Natural killer cell (primary cell): ENCODE measurements at places on chromosomes 12 and 14.
A peak's percentile ranks its signal among the peaks of the same experiment; 100 is the strongest.

GRCh38 chr12:51752234-51752889 lies 96.2 kb downstream of the FIGNL2 start:
- no peaks in the 10 kb centered on the region for H3K36me3 ChIP-seq
- no peak overlapping the region for H3K27ac ChIP-seq
- H3K4me1 ChIP-seq, result no peaks in the 10 kb centered on the region
- H3K4me3 ChIP-seq, result no peak overlapping the region
- H3K27me3 ChIP-seq, result no peaks in the 10 kb centered on the region
- no peak for DNase-seq

DNA sequence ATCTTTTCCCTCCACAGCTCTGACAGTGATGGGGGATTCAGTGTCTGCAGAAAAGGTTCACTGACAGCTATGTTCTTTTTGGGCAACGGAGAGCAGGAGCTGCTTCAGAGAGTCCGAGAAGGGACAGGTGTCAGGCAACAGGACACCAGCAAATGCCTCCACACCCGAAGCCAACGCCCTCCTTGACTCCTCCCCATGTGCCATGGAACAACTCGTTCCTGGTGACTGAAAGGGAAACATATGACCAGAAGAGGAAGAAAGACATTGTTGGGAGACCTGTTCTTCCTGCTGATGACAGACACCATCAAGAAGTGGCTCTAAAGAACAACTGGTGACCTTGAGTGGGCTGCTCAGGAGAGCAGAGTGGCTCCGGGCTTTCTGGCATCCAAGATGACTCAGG lies 172.3 kb upstream of the NOS1 start:
- no peak overlapping the region for H3K4me3 ChIP-seq
- H3K4me1 ChIP-seq, result no peaks in the 10 kb centered on the region
- H3K27ac ChIP-seq, result no peak overlapping the region
- H3K36me3 ChIP-seq, result no peaks in the 10 kb centered on the region

DNA sequence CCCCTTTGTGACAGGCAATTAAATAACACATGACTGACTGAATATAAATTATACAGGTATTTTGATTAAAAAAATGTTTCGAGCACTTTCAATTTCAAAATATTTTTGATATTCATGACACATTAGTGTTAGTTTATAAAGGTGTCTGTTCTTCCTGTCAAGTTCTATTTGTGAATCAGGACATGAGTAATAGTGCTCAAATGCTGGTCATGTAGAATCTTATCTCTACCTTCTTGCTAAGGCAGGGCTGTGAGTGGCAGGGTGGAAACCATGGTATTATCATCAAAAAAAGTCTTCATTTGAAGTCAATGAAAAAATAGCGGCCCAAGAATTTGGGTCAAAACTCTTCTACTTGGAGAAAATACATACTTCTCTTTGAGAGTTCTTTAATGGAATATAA lies 250.2 kb downstream of the DACT1 start:
- no peaks in the 10 kb centered on the region for H3K4me1 ChIP-seq
- H3K27ac ChIP-seq, result no peak overlapping the region
- DNase-seq, result no peak
- no peaks in the 10 kb centered on the region for H3K27me3 ChIP-seq

DNA sequence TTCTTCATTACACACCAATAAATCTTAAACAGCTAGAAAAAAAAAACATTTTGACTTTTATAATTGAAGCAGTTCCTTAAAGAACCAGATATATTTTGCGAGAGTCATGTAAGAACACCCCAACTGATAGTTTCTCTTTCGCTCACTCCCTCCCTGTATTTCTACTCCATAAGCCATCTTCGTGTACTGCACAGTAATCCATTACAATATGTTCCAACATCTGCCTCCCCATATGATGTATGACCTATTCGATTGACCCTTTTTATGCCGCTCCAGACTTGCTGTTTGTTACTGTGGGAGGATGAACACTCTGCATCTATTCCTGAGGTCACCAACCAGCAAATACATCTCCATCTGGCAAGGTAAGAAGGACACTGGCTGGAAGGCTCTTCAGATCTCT lies 331.7 kb downstream of the SOX5 start:
- no peak overlapping the region for H3K27ac ChIP-seq
- no peak for DNase-seq
- no peak overlapping the region for H3K4me3 ChIP-seq
- no peaks in the 10 kb centered on the region for H3K36me3 ChIP-seq
- no peaks in the 10 kb centered on the region for H3K27me3 ChIP-seq
- no peaks in the 10 kb centered on the region for H3K4me1 ChIP-seq

DNA sequence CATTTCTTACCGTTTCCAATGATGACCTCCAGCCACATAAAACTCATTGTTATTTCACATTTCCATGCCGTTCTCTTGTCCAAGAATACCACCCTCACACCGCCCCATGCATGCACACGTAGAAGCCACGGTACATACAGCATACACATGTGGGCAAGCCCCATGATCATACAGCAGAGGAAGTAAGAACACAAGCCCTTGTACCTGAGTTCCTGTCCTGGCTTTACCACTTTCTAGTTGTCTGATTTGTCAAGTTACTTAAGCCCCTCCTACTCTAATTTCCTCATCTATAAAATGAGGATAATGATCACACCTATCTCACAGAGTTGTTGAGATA lies 59.9 kb downstream of the DUSP16 start:
- no peak overlapping the region for H3K4me3 ChIP-seq
- peaks cover 4% of the 10 kb centered on the region for H3K4me1 ChIP-seq
- peak; percentile 52 for DNase-seq
- H3K27ac ChIP-seq, result no peak overlapping the region
- H3K36me3 ChIP-seq, result no peaks in the 10 kb centered on the region

GRCh38 chr12:50283229-50283923 lies at the start of gene LIMA1:
Gene LIMA1, minus strand, starts transcription at chr12:50283520. Its CDS starts 34,769 bp downstream, at chr12:50248751.
- H3K4me3 ChIP-seq, result peak within 1 kb of the TSS; percentile 63
- peaks cover 19% of the 10 kb centered on the region for H3K4me1 ChIP-seq
- peak; percentile 86 for DNase-seq
- H3K36me3 ChIP-seq, result no peaks in the 10 kb centered on the region
- peak within 1 kb of the TSS; percentile 16 for H3K27ac ChIP-seq
- H3K27me3 ChIP-seq, result no peaks in the 10 kb centered on the region

DNA sequence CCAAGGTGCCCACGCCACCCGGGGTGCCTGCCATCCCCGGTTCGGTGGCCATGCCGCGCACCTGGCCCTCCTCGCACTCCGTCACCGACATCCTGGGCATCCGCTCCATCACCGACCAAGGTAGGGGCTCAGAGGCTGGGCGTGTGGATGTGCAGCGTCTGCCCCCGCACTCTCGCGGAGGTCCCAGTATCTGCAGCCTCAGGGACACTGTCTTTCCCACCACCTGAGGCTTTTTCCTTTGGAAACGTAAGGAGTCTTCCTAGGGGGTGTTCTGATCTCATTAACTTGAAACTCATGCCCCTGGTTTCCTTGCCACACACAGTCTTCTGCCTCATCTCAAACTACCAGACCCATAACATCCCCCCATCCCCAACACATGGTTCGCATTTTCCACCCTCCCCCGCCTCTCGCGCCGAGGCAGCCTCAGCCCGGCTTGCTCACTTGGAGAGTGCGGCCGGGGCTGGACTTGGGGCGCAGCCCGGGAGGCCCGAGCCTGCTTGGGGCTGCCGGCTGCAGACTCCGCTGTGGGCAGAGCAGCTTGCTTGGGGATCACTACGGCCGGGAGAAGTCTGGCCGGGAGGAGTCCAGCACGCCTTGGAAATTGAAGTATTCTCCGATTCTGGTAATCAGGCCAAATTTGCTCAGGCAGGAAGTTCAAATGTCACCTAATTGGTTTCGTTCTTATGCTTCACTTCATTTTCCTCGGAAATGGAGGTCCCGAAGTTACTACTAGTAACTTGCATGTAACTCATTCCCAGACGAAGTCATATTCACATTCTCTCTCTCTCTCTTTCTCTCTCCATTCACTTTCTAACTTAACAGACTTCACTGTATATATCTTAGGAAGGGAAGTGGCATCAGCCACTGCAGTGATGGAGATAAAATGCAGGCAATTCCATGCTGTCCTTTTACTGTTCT lies 2.0 kb downstream of the PAX9 start:
- H3K4me3 ChIP-seq, result no peak overlapping the region
- H3K27ac ChIP-seq, result no peak overlapping the region
- H3K4me1 ChIP-seq, result peaks cover 24% of the 10 kb centered on the region
- H3K27me3 ChIP-seq, result peaks cover 78% of the 10 kb centered on the region
- no peaks in the 10 kb centered on the region for H3K36me3 ChIP-seq

DNA sequence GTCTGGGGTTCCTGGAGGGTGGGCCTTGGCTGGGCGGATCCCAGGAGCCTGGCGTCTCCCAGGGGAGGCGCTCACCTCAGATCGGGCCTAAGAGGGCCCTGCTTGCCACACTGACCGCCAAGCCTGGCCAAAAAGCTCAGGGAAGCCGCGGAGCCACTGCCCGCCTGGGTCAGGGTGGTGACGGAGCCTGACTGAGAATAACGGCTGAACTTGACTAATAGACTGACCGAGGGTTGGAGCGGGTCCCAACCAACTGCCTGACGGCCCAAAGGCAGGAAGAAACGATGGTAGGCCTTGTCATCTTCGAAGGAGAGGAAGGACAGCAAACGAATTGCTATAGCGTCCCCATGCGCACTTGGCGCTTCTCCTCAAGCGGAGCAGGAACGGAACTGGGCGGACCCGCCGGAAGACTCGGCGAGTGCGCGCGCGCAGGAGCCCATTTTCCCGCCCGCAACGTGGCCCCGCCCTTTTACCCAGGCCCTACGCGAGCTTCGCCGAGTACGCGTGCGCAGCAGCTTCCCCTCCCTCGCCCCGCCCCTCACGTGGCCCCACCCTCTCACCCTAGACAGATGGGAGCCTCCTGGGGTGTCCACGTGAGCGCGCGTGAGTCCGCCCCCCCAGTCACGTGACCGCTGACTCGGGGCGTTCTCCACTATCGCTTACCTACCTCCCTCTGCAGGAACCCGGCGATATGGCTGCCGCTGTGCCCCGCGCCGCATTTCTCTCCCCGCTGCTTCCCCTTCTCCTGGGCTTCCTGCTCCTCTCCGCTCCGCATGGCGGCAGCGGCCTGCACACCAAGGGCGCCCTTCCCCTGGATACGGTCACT lies at the start of the genes ERP29 and TMEM116:
TSS of gene ERP29 (plus strand) at position 652 of the 826 bp plus-strand sequence. CDS start at position 692, 40 bp downstream.
TSS of gene TMEM116 (minus strand) at position 391 of the 826 bp plus-strand sequence. CDS start 7,895 bp downstream, outside the sequence.
- peak within 1 kb of the TSS; percentile 74 for H3K4me3 ChIP-seq
- no peaks in the 10 kb centered on the region for H3K27me3 ChIP-seq
- peaks cover 40% of the 10 kb centered on the region for H3K4me1 ChIP-seq
- H3K36me3 ChIP-seq, result peaks cover 10% of the 10 kb centered on the region

DNA sequence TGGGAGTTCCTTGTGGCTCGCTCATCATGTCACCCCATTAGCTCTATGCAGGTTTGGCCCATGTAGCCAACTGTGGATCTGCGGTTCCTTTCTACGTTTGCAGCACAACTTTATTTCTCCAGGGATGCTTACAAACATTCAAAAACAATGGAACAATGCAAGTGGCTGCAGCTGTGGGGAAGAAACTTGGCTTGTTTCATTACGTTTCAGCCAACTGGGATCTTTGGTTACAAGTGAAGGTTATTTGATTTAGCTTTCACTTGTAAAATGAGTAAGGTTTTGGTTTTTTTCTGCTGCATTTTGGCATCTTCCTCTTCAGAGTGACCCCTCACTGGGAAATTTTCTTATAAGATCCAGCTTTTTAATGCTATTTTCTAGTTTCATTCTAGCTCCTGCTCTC lies 105.9 kb downstream of the PLXNC1 start:
- no peak overlapping the region for H3K4me3 ChIP-seq
- H3K27ac ChIP-seq, result no peak overlapping the region
- H3K36me3 ChIP-seq, result peaks cover 25% of the 10 kb centered on the region
- DNase-seq, result no peak
- H3K4me1 ChIP-seq, result no peaks in the 10 kb centered on the region

GRCh38 chr12:120830052-120830940 lies 73.9 kb downstream of the SPPL3 start:
- H3K27me3 ChIP-seq, result no peaks in the 10 kb centered on the region
- peaks cover 3% of the 10 kb centered on the region for H3K4me1 ChIP-seq
- DNase-seq, result no peak

DNA sequence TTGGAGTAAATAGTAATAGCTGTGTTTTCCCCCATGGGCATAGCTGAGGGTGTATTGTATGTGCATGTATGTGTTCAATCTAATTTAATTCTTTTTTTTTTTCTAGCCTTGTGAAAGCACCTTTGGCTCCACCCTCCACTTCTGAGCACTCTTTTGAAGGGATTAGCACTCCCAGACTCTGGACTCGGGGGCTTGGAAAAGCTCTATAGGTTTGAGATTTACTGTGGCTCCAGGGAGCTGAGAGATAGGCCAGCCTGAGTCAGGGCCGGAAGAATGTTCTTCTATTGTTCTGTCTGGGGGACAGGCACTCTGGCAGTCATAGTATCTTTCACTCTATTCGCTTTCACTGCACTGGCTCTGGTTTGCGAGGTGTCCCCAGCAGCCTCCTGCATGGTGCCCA lies 540.0 kb upstream of the TBX3 start:
- no peak for DNase-seq
- H3K36me3 ChIP-seq, result no peaks in the 10 kb centered on the region
- no peak overlapping the region for H3K27ac ChIP-seq
- H3K4me3 ChIP-seq, result no peak overlapping the region

DNA sequence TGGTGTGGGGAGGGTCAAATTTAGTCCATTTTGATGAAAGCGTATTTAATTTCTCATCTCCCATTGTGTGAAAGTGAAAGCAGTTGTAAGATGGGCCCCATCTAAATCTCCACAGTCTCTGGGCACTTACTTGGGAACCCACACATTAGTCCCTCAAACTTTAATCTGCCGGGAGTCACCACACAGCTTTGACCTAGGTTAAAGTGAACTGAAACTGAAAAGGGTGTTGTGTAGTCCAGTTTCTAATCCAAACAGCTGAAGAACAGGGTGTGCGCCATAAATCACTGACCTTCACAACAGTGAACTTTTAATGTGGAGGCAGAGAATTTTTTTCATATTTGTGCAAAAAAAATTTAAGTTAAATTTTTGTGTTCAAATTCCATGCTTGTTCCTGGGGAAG lies 48.4 kb upstream of the PTPRO start:
- H3K27me3 ChIP-seq, result no peaks in the 10 kb centered on the region
- DNase-seq, result no peak
- H3K36me3 ChIP-seq, result no peaks in the 10 kb centered on the region
- H3K4me1 ChIP-seq, result peaks cover 1% of the 10 kb centered on the region
- H3K4me3 ChIP-seq, result no peak overlapping the region

DNA sequence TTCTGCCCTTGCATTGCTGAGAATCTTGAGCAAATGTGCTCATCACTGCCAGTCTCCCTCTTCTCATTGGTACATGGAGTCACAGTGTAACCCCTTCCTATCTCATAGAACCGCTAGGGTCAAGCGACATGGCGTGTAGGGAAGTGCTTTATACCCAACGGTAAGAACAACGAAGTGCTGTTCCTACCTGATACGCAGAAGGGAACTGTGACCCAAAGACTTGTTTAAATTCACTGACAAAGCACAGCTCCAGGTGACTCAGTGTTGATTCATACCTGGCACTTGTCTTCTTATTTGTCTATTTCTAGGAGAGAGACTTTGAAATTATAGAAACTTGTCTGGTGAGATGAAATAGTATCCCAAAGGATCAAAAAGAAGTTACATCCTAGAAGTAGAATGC lies 53.7 kb downstream of the FBXL14 start:
- DNase-seq, result no peak
- H3K27me3 ChIP-seq, result peaks cover 49% of the 10 kb centered on the region
- H3K27ac ChIP-seq, result no peak overlapping the region
- H3K4me1 ChIP-seq, result peaks cover under 1% of the 10 kb centered on the region
- no peaks in the 10 kb centered on the region for H3K36me3 ChIP-seq
